ENCODE measurements at places on chromosomes 7 and 10.
A peak's percentile ranks its signal among the peaks of the same experiment; 100 is the strongest.

DNA sequence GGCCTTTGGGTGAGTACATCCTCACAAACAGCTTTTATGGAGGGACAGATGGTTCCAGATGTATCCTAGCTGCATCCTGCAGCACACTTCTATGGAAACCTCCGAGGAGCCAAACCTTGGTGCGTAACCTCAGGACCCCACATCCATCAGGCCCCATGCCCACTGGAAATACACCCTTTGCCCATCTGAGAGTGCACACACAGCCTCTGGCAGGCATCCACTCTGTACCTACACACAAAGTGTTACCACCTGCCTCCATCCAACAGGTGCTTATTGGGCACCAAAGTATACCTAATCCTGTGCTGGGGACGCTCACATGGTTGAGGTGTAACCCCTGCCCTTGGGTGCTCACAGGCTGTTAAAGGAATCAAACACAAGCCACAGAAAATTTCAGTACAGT, 117.9 kb downstream of the ADCY1 start:
- no peak for DNase-seq

DNA sequence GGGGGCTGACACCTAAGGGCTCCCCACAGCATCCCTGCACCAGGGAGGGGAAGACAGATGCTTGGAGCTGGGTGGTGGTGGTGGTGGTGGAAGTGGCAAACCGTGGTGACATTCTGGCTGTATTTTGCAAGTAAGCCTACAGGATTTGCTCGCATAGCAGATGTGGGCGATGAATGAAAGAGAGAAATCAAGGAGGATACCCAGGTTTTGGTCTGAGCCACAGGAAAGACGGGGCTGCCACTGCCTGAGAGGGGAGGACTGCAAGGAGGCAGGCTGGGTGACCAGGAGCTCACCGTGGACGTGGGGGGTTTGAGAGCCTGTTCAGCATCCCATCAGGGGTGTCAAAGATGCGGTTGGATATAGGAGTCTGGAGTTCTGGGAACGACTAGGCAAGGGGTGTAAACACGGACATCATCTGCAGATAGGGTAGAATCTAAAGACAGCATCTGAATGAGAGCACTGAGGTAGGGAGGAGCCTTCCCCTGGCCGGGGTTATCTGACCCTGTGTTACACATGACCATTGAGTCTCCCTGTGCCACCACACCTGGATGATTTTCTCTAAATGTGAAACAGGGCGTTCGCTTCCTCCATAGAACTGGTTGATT, 49.7 kb downstream of the TSPAN15 start:
- no peak for DNase-seq

DNA sequence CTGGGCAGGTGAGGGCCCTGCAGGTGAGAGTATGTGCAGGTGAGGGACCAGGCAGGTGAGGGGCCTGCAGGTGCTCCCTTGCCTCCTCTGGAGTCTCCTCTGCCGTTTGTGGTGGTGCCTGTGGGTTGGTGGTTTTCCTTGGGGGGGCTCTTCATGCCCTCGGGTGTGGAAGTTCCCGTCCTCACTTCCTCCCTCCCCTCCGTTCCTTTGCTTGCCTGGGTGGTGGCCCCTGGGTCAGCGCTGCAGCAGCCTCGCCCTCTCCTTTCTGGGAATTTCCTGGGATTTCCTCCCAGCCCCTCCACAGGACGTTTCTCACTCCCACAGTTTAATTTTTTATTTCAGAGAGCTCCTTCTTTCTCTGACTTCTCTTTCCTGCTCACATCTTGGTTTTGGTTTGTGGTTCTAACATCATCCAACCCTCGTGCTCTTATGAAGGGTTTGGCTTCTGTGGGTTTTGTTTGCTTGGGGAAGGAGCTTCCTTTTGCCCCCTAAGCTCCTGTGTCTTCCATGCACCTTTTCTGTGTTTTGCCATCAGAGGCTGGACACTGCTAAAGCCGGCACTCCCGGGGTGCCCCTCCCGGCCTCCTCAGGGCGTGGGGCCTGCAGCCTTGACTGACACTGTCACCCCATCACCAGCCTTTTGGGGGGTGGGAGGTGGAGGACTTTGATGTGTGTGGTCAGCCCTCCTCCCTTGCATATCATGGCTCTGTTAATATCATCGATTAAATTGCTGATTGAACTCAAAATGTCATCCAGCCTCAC, 29.2 kb upstream of the ADGRA1 start:
- DNase-seq, result no peak

- no peak for DNase-seq
Measured at GRCh38 chr10:124129471-124129870, 36.1 kb upstream of the CHST15 start.

DNA sequence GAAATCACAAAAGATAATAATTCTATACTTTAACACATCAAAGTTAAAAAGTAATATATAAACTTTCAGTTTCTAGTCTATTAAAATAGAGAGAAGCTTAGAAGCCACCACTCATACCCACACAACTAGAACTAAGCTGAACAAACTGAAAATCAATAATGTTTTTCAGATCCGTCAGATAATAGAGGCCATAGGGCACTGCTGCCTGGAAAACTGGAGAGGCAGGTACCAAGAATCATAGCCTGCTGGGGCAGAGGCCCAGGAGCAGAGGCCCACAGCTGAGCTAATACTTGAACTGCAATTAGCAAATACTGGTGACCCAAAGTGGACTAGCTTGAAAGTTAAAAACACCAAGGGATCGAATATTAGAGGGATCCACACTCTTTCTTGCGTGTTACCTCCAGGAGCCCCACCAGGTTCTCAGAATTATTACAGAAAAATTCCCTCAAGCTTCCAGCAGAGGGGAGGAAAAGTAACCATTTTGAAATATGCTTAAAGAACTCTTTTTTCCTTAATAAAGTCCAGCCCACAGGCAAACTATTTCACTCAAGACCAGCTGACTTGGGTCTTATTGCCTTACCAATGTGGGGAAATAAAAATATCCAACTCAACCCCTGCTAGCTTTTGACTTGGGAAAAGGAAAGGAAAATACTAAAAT, 774.1 kb upstream of the IGFBP3 start:
- DNase-seq, result no peak

DNA sequence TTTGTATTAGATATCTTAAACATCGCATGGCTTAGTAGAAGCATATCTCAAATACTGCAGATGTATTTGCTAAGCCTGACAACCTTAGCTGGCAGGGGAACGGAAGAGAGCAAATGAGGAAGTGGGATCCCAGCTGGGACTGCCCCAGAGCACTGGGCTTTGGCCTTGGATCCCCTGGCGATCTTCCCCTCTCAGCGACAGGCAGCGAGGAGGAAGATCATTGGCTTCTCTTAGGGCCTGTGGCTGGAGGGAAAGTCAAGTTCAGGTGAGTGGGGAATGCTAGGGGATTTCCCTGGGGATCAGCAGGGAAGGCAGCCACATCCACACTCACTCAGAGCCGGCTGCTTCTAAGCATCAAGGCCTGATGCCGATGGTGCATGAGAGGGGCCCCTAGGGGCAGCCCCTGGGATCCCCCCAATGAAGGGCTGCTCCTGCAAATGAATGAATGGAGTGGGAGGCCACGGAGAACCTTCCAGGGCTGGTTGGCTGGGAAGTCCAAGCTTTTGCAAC, 42.0 kb downstream of the LYZL2 start:
- DNase-seq, result peak; percentile 28

DNA sequence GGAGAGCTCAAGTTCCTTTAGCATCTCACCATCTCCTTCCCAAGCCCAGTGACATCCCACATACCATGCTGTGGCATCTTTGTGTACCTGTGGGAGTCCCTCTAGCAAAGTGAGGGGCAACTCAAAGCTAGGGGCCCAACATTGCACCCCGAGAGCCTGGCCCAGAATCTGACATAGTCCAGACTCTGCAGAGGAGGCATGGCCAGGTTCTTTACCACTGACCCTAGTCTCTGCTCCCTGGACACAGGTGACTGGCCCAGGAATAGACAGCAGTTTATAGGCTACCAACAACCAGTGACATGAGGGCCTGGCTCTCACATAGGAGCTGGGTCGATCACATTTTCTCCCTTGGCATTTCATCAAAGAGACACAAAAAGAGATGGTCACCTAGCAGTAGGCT, 444.0 kb upstream of the ZMIZ1 start:
- no peak for DNase-seq

GRCh38 chr10:50807851-50808776, 68.4 kb downstream of the ASAH2B start:
- no peak for DNase-seq

DNA sequence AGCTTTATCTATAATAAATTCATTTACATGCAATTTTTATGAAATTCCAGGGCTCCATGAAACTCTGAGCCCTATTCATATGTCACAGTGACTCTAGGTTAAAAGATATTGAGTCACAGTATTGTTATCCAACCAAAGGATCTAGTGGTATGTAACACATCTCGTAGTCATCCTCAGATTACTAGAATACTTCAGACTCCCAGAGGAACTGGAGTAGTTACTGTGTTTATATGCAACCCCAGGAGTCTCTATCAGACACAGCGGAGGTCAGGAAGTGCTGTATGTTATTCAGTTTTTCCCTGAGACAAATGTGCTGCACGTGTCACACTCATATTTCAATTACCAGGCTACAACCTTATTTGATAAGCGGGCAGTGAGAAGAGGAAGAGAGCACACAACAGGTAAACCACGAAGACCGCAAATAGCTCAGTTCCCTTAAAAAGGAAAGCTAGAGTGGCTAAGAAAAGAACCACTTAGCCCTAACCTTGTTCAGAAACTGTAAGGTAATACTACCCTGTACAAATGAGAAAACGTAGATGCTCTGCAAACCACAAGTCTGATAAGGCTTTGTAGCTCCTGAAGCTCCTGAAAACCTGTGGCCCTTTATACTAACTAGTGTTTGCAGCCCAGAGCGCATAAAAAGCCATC, 114.0 kb upstream of the CNTNAP2 start:
- DNase-seq, result no peak

DNA sequence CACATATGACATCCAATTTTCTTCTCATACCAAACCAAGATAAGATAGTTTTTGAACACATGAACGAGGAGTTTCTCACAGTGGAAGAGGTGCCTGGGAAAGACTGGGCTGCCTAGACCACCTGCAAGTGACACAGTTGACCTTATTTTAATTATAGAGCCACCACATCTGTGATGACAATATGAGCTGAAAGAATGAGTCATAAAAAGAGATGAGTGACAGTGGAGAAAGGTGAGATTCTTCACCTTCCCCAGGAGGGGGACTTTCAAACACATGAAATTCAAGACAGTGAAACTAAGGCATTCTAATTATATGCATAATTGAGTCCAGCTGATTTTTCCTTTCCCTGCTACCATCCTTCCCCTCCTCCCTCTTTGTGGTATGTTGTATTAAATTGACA, 475.5 kb downstream of the NXPH1 start:
- DNase-seq, result no peak

- no peak for DNase-seq
Measured at GRCh38 chr7:13062631-13063030, 375.2 kb downstream of the ARL4A start.

DNA sequence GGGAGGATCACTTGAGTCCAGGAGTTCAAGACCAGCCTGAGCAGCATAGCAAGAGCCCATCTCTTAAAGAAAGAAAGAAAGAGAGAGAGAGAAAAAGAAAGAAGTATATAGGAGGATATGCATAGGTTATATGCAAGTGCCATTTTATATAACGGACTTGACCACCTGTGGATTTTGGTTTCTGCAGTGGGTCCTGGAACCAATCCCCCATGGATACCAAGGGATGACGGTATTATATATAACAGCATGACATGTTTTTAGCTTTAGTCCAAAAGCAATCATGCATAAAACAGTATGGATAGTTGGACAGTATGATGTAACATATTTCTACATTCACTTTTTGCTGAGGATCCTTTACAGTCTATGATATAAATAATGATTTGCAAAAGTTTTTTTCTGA, 45.3 kb downstream of the DLD start:
- no peak for DNase-seq

GRCh38 chr10:3081383-3081981, 14.1 kb downstream of the PFKP start:
- DNase-seq, result no peak

DNA sequence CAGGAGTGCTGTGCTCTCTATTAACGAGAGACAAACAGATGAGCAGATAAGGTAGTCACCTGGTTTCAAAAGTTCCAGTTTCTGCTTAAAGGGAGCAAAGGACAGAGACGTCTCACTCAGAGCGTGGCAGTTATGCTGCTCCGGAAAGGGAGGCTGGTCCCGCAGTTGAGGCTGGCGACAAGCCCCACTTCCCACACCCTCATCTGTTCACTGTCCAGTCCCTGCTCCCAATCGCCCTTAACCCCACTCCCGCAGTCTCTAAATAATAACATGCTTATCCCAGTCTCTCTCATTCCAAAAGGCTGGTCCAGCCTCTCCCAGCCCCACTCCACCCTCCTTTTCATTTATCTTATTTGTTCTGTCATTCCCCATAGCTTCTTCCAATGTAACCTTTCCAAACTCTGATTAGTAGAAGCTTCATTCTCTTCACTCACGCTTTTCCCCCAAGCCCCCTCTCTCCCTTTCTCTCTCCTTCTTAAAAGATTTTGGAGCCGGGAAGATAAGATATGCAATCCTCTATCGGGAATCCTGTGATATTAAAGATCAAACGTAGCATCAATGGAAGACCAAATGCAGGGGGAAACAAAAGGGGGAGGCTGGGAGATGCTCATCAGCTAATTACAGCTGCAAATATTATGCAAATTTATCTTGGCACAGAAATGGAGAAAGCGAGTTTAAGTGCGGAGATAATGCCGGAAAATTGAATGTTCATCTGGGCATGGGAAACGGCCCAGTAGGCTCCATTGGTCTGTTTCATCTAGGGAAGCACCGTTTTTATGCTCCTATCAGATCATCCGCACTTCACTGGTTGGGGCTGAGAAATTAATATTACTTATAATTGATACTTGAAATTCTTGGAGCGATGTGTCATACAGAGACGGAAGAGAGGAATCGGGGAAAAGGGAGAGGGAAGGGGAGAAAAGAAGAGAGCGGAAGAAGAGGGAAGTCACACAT, 16.3 kb upstream of the GATA3 start:
- DNase-seq, result no peak

DNA sequence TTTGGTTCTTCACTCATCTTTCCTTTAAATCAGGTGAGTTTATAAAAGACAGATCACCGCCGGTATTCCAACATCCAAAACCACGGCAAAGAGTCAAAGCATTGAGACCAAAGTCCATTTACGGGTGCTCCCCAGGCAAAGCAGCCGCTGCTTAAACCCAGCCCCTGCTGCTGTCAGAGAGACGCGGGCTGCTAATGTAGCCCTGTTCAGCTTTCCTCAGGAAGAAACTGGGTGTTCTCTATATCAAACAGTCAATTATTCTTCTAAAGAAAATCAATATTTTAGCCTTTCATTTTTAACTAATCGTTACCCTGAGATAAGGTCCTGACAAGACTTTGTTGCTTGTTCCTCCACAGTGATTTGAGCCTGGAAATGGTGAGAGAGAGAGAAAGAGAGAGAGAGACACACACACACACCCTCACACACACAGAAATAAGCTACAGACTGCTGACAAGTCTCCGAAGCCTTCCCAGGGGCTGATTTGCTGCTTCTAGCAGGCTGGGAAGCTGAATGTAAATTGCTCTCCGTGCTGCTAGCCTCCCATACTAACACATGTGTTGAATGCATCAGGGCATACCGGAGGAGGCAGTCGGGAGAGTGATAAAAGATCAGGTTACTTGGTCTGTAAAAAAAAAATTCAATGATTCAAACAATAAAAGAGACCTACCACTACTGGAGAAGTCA, 183.0 kb upstream of the ANK3 start:
- no peak for DNase-seq

GRCh38 chr10:44857363-44858016, 53.6 kb upstream of the TMEM72 start:
- DNase-seq, result peak; percentile 74
